Stimulated activated CD8-positive, alpha-beta memory T cell treated with anti-CD3 and anti-CD28 coated beads, Interleukin-15, amount 100 ng/mL, for 1 hour (primary cell): ENCODE measurements at places on chromosomes 6 and 20.
A peak's percentile ranks its signal among the peaks of the same experiment; 100 is the strongest.

DNA sequence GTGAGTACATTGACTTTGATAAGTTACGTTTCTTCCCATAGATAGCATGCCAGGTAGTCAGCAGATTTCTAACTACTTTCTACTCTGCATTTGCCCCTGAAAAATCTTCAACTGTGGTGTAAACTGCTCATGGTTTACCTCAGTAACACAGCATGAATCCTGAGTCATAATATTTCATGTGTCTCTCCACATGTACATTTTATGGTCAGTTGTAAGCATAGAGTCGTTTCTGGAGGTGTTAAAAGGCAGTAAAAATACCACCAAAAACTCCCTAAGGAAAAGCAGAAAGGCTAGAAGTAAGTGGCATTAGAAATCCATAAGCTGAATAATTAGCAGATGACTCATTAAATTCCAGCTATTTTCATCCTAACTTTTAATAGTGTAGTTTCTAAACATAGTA is 4.1 kb upstream of the GPR63 start:
- DNase-seq, result no peak

DNA sequence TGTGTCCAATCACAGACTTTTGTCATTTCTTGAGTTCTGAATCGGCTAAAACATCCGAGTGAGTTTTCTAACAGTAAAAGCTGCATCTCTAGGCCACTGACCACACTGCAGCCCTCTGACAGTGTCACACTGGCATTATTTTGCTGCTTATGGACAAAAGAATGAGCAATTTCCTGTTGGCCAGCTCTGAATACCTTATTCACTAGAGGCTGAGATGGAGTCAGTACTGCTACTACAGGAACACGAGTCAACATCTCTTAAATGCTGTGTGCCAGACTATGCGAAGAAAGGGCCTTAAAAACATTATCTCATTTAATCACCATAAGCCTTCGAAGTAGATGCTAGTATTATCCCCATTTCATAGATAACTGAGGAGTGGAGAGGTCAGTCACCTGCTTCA is 42.5 kb upstream of the IPCEF1 start:
- no peak for DNase-seq

- no peak for DNase-seq
These were observed 353.3 kb upstream of the CNR1 start for GRCh38 chr6:88519301-88520016.

DNA sequence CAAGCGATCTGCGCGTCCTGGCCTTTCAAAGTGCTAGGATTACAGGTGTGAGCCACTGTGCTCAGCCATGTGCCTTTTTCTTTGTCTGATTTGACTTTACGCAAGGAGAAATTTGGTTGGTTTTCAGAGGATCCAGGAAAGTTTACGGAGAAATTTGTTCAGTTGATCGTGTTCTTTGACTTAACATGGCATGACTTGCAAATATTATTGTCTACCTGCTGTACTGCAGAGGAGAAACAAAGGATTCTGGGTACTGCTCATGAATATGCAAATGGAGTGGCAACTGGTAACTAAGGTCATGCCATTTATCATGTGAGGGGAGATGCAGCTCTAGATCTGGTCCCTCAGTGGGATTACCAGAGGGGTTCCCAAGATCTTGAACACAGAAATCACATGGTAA is 68.8 kb upstream of the CHD6 start:
- no peak for DNase-seq

DNA sequence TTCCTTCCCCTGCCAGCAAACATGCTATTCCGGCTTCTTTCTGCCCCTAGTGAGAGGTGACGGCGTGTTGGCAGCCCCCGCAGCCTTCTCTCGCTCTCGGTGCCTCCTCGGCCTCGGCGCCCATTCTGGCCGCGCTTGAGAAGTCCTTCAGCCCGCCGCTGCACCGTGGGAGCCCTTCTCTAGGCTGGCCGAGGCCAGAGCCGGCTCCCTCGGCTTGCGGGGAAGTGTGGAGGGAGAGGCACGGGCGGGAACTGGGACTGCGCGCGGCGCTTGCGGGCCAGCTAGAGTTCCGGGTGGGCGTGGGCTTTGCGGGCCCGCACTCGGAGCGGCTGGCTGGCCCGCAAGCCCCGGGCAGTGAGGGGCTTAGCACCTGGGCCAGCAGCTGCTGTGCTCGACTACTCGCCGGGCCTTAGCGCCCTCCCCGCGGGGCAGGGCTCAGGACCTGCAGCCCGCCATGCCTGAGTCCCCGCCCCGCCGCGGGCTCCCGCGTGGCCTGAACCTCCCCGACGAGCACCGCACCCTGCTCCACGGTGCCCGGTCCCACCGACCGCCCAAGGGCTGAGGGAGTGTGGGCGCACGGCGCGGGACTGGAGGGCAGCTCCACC is 20.0 kb upstream of the PXDC1 start:
- DNase-seq, result no peak

- no peak for DNase-seq
These were observed 237.4 kb downstream of the EYS start for GRCh38 chr6:65469650-65470049.

DNA sequence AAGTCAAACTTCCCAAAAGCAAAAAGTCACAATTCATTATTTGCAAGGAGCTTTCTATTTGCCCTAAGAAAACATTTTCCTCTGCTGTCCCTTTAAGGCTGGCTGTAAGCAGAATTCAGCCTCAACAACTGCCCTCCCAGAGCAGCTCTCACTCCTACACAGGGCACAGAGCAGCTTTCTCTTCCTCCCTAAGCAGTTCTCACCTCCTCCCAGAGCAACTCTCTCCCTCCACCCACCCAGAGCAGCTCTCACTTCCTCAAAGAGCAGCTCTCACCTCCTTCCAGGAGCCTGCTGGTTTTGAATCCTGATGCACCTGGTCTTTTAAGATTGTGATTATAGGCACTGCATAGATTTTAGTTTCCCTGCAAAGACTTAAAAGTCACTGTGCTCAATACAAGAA is 120.6 kb upstream of the TMEM181 start:
- DNase-seq, result no peak

DNA sequence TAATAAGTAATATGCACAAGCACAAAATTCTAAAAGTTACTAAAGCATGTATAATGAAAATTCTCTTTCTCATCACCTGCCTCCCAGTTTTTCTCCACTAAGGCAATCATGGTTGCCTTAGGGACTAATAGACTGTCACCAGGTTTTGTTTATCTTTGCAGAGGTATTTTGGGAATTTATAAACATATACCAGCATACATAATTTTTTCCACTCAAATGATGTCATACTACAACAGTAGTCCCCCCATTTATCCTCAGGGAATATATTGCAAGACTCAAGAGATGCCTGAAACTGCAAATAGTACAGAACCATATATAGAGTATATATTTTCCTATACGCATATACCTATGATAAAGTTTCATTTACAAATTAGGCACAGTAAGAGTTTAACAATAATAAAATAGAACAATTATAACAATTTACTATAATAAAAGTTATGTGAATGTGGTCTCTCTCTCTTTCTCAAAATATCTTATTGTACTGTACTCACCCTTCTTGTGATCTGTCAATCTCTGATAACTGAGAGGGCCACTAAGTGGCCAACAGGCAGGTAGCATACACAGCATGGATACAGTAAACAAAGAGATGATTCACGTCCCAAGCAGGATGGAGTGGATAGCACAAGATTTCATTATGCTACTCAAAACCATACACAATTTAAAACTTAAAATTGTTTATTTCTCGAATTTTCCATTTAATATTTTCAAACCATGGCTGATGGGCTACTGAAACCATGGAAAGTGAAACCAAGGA is 19.7 kb downstream of the RBL1 start:
- DNase-seq, result no peak

GRCh38 chr20:63572788-63573646 is 1.0 kb downstream of the HELZ2 start:
- no peak for DNase-seq

DNA sequence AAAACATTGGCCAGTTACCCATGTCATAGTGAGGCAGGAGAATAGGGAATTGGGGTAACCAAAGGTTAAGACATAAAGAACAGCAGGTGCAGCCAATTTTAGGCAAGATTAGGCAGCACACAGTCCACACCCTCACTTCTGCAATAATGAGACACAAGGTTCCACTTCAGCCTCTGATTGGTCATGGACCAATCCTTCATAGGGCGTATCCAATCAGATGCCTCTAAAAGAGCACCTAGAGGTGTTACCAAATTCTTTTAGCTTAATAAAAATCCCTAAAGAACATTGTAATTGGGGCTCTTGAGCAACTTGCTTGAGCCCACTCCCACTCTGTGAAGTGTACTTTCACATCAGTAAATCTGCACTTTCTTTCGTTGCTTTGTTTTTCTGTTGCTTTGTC is 302.4 kb downstream of the PREX1 start:
- DNase-seq, result no peak

DNA sequence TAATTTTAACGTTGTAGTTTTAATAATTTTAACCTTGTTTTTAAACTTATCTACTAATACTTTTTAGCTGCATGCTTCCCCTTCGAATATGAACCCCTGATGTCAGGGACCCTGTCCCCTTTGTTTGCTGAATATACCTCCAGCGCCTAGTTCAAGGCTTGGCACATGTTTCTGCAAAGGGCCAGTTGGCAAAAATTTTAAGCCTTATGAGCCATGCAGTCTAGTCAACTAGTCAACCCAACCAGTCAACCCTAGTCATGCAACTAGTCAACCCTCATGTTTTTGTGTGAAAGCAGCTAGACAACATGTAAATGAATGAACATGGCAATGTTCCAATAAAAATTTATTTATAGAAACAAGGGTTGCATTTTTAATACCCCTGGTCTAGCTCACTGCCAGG is 119.8 kb downstream of the BCAS1 start:
- no peak for DNase-seq

DNA sequence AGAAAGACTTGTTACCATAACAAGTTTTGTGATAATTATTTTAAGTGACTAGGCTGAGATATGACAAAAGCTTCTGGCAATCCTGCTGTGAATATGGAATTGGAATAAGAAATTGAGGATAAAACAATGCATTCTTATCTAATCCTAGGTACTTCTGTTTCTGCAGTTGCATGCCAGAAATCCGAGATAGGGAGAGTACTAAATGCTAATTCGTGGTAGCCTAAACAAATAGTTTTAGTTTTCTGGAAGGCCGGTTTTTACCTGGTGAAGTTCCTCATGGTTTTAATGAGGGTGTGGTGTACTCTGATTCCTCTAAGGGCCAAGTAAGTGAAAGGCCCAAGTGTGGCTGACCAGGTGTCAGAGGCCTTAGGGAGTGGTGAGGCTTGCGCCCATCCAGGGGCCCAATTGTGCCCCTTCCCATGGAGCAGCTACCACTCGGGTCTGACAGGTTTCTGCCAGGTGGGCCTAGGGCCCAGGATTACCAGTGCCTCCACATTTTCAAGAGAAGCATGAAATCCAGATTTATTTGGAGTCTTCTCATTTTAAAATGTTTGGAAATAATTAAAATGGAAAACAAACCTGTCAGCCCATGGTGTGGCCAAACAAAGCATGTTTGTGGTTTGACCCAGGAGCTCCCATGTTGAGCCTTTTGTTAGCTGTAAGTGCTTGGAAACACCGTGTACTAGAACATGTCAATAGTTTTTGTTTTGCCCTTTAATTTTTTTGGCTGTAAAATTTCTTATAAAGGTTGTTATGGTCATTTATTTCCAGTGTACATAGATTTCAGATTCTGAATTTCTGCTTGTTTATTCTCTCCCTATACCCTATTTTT is 6.6 kb downstream of the PLCB4 start:
- no peak for DNase-seq

GRCh38 chr20:18587665-18588573 is at the start of gene DTD1:
Gene DTD1, plus strand, starts transcription at chr20:18588054. Its CDS starts 19 bp downstream, at chr20:18588073.
- DNase-seq, result peak; percentile 64

- no peak for DNase-seq
These were observed 81.7 kb upstream of the AFDN start for GRCh38 chr6:167744681-167745669.

DNA sequence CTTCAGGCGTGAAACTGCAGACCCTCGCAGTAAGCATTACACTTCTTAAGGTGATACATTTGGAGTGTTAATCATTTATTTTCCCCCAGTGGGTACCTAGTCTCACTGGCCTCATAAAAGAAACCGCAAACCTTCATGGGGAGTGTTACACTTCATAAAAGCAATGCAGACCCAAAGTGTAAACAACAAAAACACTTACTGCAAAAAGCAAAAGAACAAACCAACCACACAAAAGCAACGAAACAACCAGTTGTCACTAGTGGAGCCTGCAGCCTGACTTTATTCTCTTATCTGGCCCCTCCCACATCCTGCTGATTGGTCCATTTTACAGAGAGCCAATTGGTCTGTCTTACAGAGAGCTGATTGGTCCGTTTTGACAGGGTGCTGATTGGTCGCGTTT is 23.8 kb downstream of the LY86 start:
- DNase-seq, result no peak

DNA sequence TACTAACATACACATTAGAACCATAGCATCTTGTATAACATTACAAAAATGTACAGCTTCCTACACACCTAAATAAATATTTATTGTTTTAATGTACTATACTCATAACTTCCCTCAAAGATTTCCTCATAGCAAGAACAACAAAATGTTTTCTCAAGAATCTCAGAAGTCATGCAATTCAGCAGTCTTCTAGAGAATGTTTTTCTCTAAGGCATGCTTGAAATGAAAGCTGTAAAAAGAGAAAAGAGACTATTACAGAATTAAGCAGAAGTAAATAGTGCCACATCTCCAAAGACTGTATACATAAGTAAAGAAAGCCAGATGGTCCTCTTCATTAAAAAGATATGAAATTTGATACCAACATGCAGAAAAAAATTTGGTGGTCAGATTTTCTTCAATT is 672.2 kb downstream of the EPM2A start:
- no peak for DNase-seq

GRCh38 chr6:33201147-33201545 is 479 bp downstream of the SLC39A7 start:
- no peak for DNase-seq

- DNase-seq, result no peak
These were observed 25.5 kb downstream of the MCUR1 start for GRCh38 chr6:13788820-13789219.

DNA sequence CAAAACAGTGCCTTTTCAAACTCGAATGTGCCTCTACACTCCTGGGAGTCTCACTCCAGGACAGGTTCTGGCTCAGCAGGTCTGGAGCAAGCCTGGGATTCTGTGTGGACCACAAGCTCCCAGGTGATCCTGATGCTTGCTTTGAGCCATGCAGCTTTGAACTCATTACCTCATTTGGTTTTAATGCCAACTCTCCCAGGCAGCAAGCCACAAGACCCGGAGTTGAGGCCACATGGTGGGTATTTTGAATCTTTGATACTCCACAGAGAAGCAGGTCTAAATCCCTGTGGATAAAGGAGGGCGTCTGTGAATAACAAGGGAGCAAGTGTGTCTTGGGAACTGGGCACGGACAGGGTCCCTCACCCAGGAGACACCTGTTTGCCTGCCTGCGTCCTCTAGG is 205.4 kb upstream of the CST7 start:
- DNase-seq, result no peak

- DNase-seq, result no peak
These were observed 14.8 kb upstream of the MYL9 start for GRCh38 chr20:36526521-36527011.

DNA sequence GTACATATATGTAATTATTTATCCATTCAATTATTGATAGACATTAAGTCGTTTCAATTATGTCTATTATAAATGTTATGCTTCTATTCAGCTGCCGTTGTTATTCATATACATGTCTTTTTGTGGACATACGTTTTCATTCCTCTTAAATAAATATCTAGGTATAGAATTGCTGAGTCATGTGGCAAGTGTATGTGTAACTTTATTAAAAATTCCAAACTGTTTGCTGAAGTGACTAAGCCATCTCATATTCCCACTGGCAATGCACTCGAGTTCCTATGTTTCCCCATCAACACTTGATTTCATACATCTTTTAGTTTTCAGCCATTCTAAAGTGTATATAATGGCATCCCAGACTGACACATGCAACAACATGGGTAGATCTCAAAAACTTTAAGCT is 739.7 kb upstream of the POU3F2 start:
- DNase-seq, result no peak

GRCh38 chr6:136426627-136427377 is 123.4 kb downstream of the MAP7 start:
- DNase-seq, result no peak
